CD4-positive, alpha-beta T cell treated with Interleukin-4 for 1 hour (primary cell): ENCODE measurements at places on chromosomes 2 and 18.
A peak's percentile ranks its signal among the peaks of the same experiment; 100 is the strongest.

DNA sequence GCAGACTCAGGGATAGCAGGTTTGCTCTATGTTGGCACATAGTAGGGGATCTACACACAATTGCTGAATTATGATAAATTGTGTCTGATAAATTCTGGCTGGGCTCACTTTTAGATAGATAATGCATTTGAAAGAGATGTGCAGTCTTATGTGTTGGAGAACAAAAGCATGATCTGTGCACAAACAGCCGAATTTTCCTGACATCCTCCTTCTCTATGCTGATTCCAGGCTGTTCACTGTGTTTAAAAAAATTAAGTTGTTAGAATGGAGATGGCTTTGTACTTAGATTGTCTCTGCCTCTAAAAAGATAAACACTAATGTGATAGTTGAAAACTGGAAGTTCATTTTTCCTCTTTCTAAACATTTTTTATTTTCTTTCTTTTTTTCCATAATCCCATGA lies 2.1 kb downstream of the CERS6 start:
- DNase-seq: no peak

DNA sequence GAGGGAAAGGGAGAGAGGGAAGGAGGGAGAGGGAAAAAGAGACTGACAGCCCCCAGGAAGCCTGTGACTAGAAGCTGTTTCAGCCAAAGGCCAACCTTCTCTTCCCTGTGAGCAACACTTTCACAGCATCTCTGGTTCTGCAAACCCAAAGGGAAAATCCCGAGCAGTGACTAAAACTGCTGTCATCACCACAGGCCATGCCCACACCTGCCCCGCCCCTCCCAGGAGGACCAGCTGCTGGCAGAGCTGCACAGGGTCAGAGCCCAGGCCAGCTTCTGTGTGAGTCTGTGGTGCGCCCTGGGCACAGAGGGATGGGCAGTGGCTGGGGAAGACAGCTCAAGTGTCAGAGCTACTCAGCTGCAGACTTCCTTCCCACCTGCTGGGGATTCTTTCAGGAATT lies 64.9 kb upstream of the OTOS start:
- no peak for DNase-seq

DNA sequence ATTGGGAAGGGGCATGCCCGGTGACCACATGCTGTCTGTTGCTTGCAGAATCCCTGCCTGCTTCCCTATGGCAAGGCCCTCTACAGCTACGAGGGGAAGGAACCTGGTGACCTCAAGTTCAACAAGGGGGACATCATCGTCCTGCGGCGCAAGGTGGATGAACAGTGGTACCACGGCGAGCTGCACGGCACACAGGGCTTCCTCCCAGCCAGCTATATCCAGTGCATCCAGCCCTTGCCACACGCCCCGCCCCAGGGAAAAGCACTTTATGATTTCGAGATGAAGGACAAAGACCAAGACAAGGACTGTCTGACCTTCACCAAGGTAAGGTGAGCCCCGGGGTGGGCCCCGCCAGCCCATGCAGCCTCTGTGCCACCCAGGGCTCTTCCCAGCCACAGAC lies 218.6 kb downstream of the SH3RF3 start:
- DNase-seq: no peak

DNA sequence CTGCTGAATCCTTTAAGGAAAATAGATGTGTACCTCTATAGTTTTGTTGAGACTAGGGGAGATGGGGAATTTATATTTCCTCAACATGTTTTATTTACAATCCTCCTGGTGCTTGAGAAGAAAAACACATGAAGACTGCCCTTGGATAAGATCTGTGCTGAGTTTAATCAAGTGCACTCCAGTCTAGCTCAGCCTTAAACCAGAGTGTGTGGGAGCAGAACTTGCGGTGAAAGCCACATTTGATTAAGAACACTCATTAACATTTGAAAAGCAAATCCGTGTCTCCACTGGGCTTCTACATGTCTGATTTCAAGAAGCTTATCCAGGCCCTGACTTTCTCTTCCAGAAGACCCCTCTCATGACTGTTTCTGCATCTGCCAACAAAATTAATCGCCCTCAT lies 84.8 kb upstream of the ITGA6 start:
- DNase-seq: no peak

GRCh38 chr18:5717256-5717655 lies 173.5 kb upstream of the EPB41L3 start:
- DNase-seq: no peak

DNA sequence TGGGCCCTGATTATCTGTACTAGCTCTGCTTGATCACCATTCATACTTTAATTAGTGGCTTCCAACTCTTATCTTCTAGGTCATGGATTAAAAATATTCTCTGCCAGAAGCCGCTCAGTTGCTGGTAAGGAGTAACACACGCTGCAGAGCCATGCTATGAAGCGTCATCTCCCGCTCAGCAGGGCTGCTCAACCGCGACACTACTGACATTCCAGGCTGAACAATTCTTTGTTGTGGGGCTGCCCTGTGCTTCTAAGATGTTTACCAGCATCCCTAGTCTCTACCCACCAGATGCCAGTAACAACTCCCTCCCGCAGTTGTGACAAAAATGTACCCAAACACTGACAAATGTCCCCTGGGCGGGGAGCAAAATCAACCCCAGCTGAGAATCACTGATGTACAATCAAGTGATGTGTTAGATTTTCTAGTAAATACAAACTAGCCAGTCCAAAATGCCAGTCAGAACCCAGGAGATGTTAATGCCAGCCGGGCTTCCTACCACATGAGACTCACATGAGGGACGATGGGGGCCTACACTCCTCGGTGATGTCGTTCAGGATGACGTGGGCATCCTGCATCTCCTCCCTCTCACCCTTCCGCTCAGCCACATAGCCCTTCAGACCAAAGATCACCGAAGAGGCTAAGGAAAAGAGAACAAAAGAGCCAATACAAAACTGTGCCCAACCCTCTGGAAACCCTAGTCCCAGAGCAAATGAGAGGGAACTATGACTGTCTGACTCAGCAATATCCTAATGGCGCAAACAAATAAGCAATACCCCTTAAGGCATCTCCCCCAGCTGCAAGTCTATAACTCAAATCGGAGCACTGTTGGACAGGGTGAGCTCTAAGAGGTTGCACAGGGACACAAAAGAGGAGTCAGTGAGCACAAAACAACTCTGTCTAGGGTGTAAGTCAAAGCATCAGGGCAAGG lies 15.6 kb downstream of the ILKAP start:
- no peak for DNase-seq

GRCh38 chr18:6778459-6779247 lies 49.1 kb downstream of the ARHGAP28 start:
- no peak for DNase-seq

GRCh38 chr18:8462651-8463185 lies 146.5 kb upstream of the RAB12 start:
- DNase-seq: no peak

DNA sequence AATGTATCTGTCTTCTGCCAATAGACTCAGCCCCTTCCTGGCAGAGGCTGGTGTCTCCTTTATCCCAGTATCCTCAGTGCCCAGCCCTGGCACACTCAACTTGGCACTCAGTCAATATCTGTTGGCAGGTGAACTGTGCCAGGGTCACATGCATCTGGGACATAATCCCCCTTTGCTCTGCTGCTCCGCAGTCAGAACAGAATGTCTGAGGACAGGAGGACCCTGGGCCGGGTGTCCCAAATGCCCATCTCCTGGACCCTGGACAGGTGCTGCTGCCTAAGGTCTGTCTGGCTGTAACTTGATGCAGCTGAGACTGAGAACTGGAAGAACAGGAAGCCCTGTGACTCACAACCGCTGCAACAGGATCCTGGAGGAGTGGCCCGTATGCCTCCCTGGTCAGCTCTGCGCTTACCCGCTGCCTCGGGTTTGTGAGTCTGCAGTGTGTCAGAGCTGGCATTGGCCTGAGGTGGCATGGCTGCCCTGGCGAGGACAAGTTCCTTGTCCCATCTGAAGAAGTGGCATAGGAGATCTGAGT lies 11.4 kb downstream of the HK2 start:
- DNase-seq: peak; percentile 71

DNA sequence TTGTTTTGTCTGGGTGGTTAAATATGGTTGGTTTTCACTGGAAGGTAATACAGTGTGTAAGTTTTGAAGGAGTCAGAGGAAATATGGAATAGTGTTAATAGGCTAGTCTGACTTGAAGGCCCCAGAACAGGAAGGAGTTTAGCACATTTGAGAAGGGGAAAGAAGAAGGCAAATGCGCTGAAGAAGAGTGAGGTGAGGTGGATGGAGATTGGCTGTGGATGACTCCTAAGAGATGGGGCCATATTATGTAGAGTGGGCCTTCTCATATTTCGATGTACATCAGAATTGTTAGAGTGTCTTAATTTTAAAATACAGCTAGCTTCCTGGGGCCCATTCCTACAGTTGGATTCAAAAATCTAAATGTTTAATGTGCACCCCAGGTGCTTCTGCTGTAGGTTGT lies 61.0 kb downstream of the GLS start:
- no peak for DNase-seq

GRCh38 chr18:59621027-59621426 lies 76.2 kb downstream of the CCBE1 start:
- no peak for DNase-seq

- no peak for DNase-seq
Observed at GRCh38 chr2:235699576-235699975, 205.7 kb downstream of the AGAP1 start.

GRCh38 chr2:162989507-162989906 lies 150.9 kb upstream of the KCNH7 start:
- DNase-seq: no peak

DNA sequence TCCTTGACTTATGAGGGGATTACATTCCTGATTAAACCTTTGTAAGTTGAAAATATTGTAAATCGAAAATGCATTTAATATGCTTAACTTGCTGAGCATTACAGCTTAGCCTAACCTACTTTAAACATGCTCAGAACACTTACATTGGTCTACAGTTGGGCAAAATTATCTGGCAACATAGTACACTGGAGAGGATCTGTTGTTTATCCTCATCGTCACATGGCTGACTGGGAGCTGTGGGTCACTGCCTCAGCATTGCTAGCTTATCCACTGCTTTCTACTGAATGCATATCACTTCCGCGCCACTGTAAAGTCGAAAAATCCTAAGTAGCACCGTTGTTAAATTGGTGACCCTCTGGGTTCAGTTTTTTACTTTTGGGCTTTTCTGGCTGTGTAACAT lies 13.7 kb downstream of the PMS1 start:
- no peak for DNase-seq

- DNase-seq: no peak
Observed at GRCh38 chr2:196206804-196207203, 35.4 kb upstream of the STK17B start.

GRCh38 chr18:10405816-10406663 lies 48.4 kb upstream of the APCDD1 start:
- no peak for DNase-seq

DNA sequence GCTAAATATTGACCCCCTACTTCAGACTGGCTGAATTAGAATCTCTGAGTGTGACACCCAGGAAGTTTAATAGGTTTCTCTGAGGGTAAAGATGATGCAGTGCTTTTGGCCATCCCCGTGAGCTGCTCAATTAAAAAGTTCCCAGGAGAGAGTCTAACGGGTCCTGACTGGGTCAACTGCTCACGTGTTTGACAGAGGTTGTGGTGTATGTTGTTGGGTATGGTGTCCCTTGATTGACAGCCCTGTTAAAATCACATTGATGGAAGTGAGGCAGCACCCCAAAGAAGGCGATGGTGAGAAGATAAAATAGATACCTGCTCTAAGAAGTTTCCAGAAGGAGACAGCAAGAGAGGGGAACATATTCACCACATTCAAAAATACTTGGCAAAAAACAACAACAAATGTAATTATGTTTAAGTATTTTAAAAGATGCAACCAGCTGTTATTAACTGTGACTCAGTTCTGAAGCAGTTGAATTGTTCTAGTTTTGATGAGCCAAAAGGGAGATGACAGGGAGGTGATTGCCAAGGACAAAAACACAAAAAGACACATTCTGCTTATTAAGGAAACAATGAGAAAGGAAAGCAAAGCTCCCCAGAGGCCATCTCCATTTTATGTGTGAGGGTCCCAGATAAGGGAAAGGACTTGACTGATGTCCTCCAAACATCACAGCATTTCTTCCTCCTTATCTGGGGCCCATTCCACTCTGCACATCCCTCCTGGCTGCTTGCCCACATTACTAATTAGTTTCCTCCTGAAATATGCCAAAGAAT lies 11.5 kb upstream of the GMCL1 start:
- DNase-seq: no peak

GRCh38 chr18:46042571-46043123 lies 29.4 kb downstream of the PSTPIP2 start:
- DNase-seq: peak; percentile 20

DNA sequence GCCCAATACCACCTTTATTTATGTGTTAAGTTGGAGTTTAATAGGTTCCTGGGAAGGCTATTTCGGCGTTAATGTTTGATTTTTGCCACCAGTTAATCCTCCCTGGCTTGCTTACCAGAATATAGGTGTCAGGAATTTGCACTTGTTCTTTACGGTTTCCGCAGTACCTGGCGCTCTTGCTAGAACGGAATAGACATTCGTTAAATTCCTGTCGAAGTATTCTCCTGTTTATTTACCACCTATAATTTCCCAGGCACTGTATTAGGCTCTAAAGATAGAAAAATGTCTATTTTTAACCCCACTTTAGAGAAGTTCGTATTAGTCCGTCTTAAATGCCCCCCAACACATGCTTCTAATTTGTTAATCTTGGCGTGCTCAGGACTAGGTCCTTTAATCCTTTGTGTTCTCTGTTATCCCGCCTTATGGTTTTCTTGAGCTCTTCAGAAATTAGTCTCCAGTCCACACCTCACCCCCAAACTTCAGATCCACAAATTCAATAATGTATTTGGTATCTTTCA lies 575 bp downstream of the CCDC150 start:
- no peak for DNase-seq

DNA sequence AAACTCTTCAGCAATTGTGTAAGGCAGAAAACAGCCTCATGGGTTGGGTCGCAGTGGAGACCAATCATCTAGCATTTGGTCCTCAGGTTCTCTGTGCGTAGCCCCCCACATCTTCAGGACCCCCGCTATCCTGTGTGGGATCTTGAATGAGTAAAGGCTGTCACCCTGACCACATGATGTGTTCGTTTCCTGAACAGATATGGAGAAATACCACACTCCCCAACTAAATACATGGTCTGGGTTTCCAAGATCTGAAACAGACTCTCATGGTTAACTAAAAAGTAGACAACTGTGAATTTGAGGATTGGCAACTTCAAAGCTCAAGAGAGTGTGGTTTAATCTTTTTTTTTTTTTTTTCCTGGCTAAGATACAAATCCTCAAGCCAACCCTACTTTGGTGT lies 23.2 kb downstream of the DOCK10 start:
- DNase-seq: no peak
